Femur (tissue), 1 donor: ENCODE measurements at places on chromosomes 5 and 9.

DNA sequence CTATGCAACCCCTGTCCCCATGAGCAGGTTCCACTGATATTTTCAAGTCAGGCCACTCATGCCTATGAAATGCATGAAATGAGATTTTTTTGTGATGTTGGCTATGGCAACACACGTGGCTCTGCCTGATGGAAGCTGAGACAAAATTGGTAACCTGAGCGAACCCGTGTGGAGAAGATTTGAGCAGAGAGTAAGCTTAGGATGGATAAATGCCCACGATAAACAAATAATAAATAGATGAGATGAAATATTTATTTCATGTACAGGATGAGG lies 153.4 kb upstream of the IER5L start:
- no peak for DNase-seq

GRCh38 chr5:86748538-86749105 lies 130.9 kb downstream of the COX7C start:
- no peak for DNase-seq

DNA sequence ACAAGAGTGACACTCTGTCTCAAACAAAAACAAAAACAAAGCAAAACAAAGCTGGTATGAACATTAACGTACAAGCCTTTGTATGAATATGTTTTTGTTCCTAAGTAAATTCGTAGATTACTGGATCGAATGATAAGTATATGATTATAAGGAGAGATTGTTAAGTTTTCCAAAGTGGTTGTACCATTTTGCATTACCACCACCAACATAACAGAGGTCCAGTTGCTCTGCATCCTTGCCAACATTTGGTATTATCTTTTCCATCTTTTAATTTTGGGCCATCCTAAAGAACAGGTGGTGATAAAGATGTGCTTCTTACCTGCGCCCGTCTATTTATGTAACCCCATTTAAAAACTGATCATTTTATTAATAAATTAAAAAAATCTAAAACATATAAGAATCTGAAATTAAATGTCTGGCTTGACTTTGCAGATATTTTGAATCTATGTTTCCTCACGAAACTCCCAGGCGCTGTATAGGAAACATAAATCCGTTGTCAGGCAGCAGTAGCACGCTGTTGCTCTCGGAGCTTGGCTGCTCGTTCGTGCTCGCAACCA lies 593 bp upstream of the NAA35 start:
- DNase-seq, result no peak

GRCh38 chr9:15967068-15967467 lies 414.2 kb downstream of the CCDC171 start:
- DNase-seq, result no peak

DNA sequence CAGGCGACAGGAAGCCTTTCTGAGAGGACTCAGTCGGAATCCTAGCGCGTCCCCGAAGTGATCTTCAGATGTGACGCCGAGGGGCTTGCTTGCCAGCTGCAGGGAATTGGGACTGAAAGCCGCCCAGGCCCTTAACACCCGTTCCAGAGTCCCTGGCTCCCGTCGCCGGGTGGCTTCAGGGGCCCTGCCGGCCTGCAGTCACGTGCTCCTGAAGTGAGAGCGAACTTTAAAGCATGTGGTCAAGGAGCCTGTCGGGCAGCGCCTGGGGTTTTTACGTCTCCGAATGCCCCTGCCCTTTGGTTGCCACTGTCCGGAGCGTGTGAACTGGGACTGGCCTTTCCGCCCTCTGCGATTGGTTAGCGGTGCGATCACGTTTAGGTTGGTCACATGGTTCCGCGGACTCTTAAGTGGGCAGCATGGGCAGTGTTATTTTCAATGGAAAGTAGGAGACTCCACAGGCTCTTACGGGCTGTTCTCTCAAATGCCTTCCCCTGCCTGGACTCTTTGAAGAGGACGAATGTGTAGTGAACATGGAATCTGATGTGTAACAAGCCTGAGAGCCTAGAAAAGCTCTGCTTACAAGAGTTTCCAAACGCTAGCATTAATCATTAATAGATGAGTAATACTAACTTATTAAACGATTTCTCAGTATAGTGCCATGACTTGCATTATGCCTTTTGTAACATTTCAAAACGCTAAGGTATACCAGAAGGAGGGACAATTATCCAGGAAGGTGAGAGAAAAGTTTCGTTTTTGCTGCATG lies 1.9 kb downstream of the VLDLR start:
- peak; percentile 55 for DNase-seq

- no peak for DNase-seq
These were observed 65.8 kb upstream of the DAPK1 start for GRCh38 chr9:87431837-87432236.
